Activated CD8-positive, alpha-beta memory T cell treated with anti-CD3 and anti-CD28 coated beads for 1 hour (primary cell): ENCODE measurements at places on chromosomes 3 and 15.
A peak's percentile ranks its signal among the peaks of the same experiment; 100 is the strongest.

GRCh38 chr3:145981056-145981455 lies 179.9 kb downstream of the PLOD2 start:
- no peak for DNase-seq

GRCh38 chr15:78368651-78369050 lies 28.5 kb downstream of the CRABP1 start:
- DNase-seq: no peak

DNA sequence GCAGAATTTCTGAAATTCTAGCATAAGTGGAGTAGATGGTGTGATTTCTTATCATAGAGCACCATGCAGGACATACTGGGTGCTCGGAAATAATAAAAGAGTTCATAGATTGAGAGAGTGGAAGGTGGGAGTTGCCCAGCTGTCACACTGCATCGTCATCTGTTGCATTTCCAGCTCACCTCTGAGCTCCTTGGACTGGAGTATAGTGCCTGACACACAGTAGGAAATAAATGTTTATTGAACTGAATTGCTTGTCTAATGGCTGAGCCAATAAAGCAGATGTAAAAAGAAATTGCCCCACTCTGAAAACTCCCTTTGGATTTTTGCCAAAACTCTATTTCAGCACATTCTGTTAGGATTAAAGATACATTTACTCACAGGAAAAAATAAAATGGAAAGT lies 108.9 kb upstream of the UBE2E1 start:
- DNase-seq: no peak

DNA sequence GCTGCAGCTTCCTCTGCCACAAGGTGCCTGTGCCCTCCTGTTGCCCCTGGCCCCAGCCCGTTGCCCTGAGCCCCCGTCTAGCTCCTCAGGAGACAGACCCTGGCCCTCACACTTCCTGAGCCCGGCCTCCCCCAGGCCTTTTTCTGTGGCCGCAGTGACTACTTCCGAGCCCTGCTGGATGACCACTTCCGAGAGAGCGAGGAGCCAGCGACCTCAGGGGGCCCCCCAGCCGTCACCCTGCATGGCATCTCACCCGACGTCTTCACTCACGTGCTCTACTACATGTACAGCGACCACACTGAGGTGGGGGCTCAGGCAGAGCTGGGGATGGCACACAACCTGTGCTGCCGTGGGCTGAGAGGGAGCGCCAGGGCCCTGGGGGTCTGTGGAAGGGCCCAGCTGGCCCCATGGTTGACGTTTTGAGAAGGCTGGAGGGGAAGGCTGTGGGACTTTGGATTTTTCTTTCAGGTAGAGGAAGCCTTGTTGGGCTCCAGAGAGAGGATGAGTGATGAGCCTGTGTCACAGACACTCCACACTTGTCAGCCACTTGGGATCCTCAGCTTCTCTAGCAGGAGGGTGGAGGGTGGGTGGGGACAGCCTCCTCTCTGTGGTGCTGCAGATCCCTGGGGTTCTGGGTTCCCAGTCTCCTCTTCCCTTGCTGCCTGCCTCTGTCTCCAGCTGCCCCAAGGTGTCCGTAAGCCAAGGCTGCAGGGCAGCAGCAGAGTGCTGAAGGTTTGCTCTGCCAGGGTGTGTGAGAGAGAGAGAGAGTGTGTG lies 5.0 kb downstream of the ABTB1 start:
- DNase-seq: no peak

GRCh38 chr3:138359148-138359918 lies 11.0 kb downstream of the MRAS start:
- DNase-seq: no peak

GRCh38 chr15:36185845-36186244 lies 393.6 kb upstream of the CDIN1 start:
- DNase-seq: no peak

GRCh38 chr3:36988356-36988755 lies 4.6 kb downstream of the EPM2AIP1 start:
- DNase-seq: no peak

- no peak for DNase-seq
Measured at GRCh38 chr15:55218056-55218455, 21.3 kb upstream of the RSL24D1 start.

DNA sequence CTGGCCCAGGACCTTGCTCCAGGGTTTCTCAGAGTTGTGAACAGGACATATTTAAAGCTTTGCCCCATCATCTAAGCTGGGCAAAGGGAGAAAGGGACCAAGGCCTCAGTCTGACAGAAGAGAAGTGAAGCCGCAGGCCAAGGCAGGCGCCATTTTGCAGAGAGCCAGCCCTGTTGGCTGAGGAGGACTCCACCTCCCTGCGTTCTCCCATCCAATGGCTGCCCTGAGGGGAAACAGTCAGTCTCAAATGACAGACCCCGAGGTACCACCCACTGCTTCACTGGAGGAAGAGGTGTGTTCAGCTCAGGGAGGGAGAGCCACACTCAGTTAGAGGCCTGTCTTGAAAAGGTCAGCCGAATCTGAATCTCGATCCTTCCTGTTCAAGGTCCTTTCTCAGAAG lies 86.1 kb downstream of the ADAMTS17 start:
- DNase-seq: no peak

- no peak for DNase-seq
Measured at GRCh38 chr3:195207731-195208130, 63.2 kb downstream of the XXYLT1 start.

- peak; percentile 23 for DNase-seq
Measured at GRCh38 chr15:90482124-90483011, 47.4 kb upstream of the CRTC3 start.

- no peak for DNase-seq
Measured at GRCh38 chr3:105730801-105731354, 137.9 kb downstream of the CBLB start.

- no peak for DNase-seq
Measured at GRCh38 chr3:116331380-116331779, 113.9 kb downstream of the LSAMP start.

DNA sequence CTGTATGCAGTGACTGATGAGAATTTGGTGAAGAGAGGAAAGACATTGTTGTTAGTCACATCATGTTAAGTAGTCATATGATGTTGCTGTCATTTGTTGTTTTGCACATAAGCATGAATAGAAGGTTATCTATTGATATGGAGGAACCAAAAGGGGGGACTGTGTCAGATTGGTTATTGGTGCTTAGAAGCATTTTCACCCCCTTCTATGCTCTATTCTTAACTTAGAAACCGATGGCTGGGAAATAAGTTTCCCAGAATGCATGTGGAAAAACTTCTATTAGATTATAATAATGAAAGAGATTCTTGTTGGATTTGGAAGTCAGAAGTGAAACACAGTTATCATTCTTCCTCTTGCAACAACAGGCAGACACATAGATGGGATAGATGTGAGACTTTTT lies 33.2 kb upstream of the CADM2 start:
- no peak for DNase-seq

DNA sequence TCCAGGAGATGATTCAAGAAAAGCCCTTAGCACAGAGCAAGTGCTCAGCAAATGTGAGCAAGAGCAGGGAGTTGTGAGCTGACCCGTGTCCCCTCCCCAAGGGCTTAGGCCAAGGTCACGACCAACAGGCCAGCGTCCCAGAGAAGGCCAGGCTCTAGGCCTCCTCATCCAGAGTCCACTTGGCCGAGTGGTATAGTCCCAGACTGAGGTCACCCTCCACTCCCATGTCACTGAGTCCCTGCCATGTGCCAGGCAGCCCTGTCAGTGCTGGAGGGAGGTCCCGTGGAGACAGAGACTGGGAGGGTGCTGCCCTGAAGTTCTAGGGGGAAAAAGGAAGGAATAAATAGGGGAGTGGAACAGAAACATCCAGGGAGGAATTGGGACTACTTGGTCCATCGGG lies 44.0 kb downstream of the TPRA1 start:
- DNase-seq: no peak

GRCh38 chr3:152266221-152266995 lies 2.3 kb upstream of the MBNL1 start:
- no peak for DNase-seq

DNA sequence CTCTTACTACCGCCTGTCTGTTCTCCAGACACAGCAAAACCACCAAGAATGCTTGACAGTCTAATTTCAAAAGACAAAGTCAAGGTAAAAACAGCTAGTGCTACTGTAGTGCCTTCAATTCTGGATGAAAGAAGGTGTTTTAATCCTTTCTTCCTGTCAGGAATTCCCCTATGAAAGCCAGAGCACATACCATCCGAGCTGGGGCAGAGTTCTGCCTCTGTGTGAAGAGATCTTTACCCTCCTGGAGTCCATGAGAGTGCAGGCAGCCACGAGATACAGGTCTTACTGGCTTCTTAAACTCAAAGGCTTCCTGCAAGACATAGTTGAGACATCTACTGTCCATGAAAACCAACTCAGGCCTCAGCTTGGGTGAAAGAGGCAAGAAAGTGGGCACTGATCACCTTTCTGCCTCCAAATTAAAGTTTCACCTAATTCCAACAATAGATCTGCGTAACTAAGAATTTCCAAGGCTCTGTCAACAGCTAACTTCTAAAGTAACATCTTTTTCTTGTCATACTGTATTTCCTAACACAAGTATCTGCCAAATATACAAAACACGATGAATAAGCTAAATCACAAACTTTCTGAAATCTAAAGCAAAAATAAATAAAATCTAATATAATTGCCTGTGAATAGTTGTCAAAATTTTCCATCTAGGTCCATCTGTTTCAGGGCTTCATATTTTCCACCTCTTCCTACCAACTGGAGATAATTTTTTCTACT lies 7.5 kb downstream of the CDC25A start:
- DNase-seq: no peak

- no peak for DNase-seq
Measured at GRCh38 chr15:70034596-70034995, 63.1 kb downstream of the TLE3 start.

DNA sequence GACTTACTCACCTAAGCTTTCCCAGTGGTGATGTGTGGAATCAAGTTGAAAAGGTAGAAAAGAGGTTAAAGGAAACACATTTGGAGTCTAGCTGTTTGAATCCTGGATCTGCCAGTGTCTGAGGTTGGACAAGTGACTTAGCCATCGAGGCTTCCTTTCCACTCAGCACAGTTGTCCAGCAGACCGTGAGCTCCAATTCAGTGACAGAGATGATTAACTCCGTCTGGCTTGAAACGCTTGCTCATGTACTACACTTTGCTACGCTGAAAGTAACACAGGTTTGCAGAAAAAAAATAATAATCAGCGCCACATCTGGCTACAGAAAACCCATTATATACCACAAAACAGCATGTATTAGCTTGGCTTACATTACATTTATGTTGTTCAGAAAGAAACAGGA lies 364.9 kb upstream of the MCTP2 start:
- DNase-seq: no peak

DNA sequence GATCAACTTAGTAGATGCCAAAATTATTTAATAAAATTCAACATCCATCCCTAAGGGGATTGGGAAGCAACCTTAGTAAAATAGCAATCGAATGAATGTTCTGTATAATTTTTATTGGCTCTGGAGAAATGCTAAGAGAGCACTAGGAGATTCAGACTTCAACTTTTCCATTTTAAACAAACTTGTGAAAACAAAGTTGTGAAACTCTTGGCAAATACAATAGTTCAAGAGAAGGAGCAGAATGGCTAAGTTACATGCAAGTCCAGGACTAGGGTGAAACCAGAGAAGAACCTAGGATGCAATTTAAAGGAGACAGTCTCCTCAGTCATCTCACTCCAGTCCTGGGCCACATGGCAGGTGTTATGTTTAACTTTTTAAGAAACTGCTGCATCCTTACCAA lies 16.7 kb upstream of the ZNF280D start:
- no peak for DNase-seq

GRCh38 chr3:62602987-62603386 lies 229.6 kb upstream of the FEZF2 start:
- no peak for DNase-seq

DNA sequence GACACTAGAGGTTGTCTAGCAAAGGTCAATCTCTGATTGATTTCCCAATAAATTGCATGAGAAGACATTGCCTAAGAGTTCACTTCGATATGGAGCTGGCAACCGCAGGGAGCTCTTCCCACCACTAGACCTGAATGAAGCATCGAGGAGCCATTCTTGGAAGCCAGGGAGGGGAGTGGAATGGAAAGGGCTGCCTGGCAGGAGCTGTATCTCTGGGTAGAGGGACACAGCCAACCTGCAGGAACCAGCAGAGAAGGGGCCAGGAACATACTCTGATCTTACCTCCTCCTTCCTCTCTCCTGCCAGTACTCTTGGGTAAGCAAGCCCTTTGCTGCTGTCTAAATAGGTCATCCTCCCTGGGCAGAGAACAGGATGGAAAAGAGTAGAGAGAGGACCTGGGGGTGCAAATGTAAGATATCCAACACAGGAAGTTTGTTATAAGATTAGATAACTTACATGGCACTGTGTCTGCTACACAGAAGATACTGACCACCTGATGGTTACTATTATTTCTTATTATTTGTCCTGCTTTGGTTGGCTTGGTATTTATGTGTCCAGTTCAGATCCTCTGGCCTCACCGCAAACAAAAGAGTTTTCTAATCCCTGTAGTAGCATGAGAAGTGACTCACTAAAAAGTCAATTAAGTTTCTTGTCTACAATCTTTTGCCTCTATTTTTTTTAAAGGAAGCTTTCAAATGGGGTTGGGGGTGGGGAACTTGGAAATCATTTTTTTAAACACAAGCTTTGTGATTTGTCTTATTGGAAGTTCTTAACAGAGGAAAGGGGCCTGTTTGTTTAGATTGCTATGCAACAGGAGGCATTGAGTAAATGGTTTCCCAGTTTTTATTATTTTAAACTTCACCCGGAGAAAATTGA lies 156.7 kb upstream of the TSC22D2 start:
- DNase-seq: no peak
